ENCODE measurements at places on chromosomes 6 and 20.

GRCh38 chr20:53227523-53227922, 255.4 kb downstream of the TSHZ2 start:
- no peak for DNase-seq

GRCh38 chr6:22906091-22906549, 336.8 kb downstream of the HDGFL1 start:
- peak; percentile 36 for DNase-seq

GRCh38 chr20:41370176-41370575, 3.6 kb upstream of the EMILIN3 start:
- DNase-seq, result no peak

DNA sequence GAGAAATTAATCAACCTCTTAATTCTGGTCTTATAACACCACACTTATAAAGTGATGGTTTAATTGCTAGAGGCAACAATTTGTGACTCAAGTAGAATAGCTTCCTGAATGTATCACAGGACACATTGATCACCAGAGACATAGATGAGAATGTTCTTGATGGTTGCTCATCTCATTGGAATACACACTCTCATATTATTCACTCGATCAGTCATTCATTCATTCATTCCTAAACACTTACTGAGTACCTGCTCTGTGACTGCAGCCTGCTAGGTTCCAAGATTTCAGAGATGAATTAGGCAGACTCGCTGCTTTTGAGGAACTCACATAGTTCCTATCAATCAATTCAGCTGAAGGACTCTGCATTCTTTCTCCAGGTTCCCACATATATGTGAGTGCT, 365.1 kb upstream of the SOX4 start:
- DNase-seq, result peak; percentile 45

DNA sequence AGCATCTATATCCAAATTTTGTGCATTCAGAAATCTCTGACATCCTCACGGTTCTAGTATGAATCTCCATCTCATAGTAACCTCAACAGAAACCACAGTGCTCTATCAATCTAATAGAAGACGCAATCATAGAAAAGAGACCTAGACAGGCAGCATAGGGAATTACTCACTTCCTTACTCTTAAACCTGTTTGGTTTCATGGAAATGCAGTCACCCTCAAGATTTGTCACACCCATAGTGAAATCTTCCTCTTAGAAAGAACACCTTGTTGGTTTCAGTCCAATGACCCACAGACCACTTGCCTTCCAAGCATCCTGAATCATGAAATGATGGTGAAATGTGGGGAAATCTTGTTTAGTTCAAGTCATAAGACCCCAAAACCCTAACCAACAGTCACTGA, 166.1 kb upstream of the PRDM1 start:
- DNase-seq, result no peak

GRCh38 chr6:76770281-76770680, 693.0 kb downstream of the HTR1B start:
- no peak for DNase-seq

DNA sequence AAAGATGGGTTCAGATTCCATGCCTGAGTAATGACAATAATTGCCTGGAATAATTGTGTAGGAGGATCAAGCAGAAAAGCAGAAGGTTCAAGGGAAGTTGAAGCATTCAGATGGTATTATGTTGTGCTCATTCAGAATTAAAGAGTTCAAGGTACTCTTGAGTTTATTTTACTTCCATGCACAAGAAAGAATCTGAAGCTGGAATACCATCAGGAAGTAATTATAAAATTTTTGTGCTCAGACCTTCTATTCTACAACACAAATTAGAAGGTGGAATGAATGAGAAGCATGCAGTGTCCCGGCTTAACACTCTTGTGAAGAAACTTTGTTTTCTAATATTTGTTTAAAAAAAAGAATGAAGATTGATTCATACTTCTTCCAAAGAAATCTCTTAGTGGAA, 139.4 kb upstream of the ENPP5 start:
- no peak for DNase-seq

DNA sequence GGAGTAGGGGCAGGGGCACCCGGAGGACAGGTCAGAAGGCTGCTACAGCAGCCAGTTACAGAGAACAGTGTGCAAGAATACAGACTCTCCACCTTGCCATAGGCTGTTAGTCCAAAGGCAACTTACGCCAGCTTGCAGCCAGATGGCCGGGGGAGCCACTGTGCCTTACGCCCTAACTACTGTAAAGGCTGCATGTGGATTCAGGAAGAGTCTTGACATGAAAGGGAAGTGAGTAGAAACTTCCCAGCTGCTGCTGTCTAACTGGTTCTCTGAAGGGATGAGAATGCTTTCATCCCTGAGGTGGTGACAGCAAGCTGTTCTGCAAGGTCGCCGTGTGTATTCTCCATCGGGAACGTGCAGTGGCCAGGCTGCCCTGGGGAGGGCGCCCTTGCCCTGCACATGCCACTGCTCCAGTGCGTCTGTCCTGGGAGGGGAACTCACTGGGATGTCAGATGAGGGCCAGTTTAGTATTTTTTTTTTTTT, 46.1 kb downstream of the LYRM4 start:
- no peak for DNase-seq

DNA sequence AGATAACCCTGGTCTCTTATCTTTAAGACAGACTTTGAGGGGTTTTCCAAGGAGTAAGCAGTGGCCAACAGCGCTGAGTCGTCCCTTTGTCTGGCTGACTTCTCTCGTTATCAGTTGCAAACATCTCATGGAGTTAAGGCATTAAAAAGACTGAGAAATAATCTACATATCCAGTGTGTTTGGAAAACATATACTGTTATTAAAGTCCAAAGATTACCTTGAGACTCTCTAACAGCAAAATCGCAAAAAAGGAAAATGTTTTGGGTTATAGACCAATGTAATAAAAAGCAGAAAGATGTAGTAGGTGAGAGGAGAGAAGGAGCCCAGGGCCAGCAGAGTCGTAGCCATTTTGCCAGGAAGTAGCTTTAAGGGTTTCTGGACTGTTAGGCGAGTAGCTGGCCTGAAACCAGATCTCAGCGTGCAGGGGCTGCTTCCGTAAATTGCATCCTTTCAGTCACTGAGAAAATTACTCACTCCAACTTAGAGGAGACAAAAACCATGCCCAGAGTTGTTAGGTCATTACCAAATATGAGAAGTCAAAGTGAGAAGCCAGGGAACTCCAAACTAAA, 24.6 kb downstream of the MYLK4 start:
- no peak for DNase-seq

GRCh38 chr6:51908243-51908642, 179.2 kb downstream of the PKHD1 start:
- DNase-seq, result no peak

- no peak for DNase-seq
These were observed 38.7 kb downstream of the TRDN start for GRCh38 chr6:123598011-123598410.

DNA sequence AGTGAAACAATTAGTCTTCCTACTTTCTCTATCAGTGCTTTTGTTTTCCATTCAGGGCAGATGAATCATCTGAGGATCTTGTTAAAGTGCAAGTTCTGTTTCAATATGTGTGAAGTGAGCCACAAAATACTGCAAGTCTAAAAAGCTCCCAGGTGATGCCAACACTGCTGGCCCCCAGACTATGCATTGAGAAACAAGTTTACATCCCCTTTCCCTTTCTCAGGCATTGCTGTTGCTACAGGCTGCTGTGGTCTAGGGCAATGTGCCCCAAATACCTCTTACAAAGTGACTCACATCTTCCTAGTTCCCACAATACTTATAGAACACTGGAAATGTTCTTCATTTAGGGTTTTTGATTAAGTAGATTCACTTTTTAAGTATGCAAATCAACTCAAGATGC, 31.8 kb downstream of the ABRACL start:
- DNase-seq, result peak; percentile 12

DNA sequence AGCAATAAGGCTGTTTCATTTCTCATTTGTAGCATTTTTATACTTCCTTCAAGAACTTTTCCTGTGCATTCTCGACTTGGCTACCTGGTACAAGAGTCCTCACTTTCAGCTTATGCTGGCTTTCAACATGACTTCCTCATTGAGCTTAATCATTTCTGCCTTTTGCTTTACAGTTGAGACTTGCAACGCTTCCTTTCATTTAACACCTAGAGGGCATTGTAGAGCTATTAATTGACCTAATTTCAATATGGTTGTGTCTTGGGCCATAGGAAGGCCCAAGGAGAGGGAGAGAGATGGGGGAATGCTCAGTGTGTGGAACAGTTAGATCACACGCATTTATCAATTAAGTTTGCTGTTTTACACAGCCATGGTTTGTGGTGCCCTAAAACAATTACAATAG, 37.2 kb downstream of the SLC22A2 start:
- DNase-seq, result peak; percentile 23

DNA sequence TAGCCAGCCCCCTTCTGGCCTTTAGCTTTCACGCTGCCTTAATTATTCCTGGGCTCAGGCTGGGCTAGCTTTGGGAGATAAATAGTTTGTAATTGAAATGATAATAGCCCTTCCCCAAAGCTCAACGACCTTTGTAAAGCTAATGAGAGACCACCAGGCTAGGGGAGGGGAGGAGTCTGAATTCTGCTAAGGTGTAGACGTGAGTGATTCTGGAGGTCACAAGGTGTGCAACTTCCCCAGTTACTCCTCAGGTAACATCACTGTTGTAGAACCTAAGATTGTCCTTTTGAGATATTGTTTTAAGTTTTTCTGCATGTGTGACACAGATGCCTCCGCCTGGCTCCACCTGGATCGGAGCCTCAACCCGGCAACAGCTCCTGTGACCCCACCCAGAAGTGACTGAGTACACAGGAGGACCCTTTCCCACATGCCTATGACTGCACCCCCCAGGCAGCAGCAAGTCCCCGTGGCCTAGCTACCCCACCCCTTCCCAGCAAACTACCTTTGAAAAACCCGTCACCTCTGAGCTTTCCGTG, 5.8 kb upstream of the GPR31 start:
- no peak for DNase-seq

DNA sequence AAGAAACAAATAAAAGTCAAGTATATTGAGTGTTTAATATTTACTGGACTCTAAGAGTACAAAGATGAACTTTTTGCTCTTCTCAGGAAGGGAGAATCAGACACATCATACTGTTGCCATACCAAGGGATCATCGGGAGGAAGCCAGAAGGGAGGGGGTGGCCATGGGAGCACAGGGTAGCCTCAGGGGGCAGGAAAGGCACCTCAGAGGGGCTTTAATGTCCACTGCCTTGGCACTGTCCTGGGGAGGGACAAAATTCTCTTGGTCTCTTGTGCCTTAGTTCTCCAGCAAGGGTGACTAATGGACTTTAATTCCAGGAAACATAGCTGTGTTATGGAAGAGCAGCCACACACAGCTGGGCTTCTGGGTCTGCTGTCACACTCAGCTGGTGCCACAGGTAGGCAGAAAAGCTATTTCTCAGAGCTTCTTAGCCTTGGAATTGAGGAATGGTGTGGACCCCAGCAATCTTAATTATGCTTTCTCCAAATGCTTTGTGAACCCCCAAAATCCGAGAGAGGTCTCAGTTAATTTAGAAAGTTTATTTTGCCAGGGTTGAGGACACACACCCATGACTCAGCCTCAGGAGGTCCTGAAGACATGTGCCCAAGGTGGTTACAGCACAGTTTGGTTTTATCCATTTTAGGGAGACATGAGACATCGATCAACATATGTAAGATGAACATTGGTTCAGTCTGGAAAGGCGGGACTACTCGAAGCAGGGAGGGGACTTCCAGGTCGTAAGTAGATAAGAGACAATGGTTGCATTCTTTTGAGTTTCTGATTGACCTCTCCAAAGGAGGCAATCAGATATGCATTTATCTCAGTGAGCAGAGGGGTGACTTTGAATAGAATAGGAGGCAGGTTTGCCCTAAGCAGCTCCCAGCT, 53.2 kb downstream of the MRAP2 start:
- DNase-seq, result no peak

DNA sequence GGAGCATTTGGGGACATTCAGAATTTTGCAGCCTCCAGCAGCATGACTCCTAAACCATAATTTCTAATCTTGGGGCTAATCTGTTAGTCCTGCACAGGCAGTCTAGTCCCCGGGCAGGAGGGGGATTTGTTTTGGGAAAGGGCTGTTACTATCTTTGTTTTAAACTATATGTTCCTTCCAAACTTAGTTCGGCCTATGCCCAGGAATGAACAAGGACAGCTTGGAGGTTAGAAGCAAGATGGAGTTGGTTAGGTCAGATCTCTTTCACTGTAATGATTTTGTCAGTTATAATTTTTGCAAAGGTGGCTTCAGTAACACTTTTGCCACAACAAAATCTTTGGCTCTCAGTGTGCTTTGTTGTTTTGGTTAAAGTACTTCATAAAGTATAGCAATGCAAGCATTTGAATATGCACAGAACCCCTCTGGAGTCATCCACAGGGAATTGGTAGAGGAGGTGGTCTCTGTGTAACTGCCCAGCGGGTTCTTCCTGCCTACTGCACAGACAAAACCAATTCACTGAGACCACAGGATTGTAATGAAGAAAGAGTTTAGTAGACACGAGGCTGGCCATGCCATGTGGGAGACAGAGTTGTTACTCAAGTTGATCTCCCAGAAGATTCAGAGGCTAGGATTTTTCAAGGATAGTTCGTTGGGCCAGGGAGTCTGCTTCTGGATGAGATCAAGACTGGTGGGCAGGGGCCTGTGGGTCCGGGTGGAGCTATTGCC, 224.1 kb upstream of the MYLIP start:
- no peak for DNase-seq

DNA sequence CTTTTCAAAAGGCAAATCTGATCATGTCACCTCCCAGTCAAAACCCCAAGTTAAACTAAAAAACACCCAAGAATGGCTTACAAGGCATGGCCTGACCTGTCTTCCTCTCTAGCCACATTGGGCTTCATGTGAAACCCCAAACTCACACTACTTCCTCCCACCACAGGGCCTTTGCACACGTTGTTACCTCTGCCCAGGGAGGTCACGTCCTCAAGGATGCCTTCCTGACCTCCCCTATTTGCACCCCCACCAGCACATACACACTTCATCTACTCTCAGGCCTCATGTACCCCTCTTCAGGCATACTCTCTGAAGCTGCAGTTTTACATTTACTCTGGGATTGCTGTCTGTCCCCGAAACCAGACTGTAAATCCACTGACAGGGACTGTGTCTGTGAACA, 6.1 kb downstream of the EZR start:
- DNase-seq, result no peak

DNA sequence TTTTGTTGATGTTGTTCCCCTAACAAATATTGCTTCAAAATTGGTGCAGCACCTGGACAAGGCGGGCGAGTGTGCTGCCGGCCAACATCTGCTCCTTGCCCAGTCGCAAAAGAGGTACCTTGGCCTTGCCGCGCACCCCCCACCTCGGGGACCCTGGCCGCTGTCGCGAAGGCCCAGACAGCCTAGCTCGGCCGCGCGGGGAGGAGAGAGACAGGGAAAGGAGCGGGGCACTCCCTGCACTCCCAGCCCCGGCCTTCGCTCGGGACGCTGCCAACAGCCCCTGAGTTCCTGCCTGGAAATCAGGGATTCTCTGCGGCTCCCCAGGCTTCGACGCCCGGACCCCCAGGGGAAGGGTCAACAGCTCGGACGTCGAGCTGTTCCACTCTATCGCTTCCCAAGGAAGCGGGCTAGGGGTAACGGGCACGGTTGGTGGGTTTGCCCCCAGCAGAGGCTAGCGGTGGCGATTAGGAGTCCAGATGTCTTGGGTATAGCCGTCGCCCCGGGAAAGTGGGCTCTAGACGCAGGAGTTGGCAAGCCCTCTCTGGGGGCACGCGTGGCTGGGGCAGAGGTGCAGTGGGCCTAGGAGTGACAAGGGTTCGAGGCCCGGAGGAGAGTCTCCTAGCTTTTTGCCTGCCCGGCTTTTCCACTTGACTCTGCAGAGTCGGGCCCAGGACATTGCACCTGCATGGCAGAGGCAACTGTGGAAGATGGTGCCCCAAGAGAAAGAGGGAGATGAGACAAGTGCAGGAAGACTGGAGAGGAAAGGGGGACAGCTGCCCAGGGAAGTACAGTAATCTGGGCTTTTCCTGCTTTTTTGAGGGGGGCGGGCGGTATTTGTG, 8.2 kb downstream of the POU3F2 start:
- no peak for DNase-seq

GRCh38 chr6:168607272-168608112, 166.5 kb downstream of the SMOC2 start:
- DNase-seq, result no peak

Measured in RWPE1 (cell line).